ENCODE measurements at places on chromosomes 6 and 20.

DNA sequence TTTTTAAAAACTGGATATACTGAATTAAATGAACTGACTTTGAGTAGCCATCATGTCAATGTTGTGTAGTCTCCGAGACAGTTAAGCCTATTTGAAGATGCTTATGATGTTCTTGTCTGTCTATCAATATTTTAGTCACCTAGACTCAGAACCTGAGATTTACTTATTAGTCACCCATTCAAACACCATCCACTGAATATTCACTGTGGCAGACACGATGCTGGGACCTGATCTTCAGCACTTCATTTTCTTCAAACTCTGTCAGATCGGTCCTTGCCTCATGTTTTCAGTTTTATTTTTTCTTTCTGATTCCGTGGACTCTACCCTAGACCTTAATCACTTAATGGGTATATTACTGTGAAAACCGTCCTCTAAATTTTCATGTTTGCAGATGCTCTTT is 123.7 kb upstream of the MCHR2 start:
- DNase-seq, result no peak

DNA sequence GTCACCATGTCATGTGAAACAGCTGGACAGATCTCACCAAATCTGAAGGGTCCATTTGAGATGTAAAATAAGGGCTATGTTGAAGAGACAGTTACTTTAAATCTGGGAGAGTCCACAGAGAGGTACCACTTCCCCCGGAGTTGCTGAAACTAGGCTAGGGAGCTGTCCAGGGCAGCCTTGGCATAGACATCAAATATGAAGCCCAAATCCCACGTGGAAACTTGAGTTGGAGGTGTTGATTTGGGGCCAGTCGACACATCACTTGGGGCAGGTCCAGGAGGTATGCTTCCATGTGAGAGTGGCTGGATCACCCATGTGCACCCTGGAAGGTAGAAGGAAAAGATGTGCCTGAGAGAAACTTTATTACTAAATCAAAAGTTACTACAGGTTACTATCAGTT is 12.0 kb upstream of the SERPINB9 start:
- DNase-seq, result no peak

DNA sequence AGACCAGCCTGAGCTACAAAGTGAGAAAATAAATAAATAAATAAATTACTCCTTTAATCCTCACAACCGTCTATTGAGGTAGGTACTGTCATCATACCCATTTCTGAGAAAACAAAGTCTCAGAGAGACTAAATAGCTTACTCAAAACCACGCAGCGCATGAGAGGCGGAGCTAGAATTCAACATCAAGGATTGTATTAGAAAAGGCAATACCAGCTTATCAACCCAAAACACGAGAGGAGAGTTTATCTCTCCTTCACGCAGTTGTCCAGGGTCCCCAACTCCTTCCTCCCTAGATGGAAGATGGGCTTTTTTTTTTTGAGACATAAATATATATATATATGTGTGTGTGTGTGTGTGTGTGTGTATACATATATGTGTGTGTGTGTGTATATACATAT is 12.2 kb downstream of the HNF4A start:
- DNase-seq, result no peak

DNA sequence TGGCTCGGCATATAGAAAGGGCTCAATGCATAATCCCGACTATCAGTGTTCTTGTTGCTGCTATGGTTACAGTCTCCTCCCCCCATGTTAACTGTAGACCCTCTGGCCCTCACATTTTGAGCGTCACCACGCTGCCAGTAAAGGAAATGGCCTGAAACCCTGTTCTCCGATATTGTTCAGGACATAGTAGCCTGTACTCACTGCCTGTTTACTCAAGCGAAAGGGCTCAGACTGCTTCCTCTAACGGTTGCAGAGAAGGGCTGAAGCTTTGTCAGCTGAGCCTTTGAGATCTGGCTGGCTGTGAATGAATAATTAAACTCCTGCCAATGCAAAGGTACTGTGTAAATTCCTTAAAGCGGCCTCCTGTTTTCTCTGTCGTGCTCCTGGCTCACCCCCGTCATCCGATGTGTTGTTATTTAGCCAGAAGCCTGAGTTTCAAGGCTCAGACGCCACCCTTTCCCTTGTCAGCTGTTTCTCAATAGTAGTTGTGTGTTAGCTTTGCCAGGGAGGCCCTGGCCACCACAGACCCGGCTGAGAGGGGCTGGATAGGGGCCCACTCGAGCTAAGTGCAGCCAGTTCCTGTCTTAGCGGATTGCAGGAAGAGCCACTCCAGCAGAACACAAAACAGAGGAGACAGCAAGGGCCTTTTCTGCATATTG is 31.2 kb upstream of the RALGAPA2 start:
- peak; percentile 79 for DNase-seq

DNA sequence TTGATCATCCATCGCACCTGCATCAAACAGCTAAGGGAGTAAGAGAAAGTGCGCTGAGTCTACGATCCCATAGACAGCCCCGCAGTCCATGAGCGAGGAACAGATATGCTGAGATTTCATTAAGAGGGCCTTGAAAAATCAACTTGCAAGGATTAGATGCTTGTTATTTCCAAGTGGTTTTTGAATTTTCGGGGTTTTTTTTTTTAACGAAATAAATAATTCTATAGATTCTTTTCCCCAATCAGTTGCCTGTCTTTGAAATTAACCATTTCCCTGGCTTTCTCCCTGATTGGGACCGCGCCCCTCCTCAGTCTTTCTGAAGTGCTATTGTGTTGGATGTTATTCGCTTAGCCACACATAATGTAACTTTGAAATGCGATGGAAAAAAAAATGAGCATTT is 48.6 kb downstream of the GNAS-AS1 start:
- no peak for DNase-seq

GRCh38 chr6:160396292-160396691 is 48.1 kb downstream of the SLC22A3 start:
- no peak for DNase-seq

DNA sequence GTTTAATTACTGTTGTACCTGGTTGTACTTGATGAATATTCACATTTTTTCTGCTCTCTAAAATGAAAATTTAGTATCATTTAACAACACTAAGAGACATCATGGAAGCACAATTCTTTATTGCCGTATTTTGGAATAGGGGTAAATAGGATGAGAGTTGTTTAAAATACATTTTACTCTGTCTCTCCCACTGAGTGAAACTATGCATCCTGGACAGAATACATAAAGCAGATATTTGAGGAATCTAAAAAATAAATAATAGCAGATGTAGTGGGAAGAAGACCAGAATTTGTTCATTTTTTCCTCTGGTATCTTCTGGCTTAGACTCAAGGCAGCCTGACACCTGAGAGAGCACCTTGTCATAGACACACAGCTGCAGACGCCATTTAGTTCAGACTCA is 119.1 kb upstream of the AHI1 start:
- no peak for DNase-seq

GRCh38 chr6:119161438-119161837 is 83.0 kb upstream of the FAM184A start:
- no peak for DNase-seq

DNA sequence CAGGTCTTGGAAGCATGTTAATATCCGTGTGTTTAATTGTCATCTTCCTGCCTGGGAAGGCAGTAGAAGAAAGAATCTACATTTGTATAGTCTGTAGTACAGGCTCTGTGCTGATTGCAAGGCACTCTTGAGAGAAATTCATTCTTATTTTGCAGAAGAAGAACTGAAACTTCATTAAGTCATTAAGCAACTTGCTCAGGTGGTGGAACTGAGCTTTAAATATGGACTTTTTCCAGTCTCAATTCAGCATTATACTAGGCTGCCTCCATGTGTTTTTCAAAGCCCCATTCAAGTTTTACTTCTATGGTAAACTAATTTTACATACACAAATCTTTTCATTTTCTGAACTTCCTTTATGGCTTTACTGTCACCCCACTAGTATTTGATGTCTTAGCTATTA is 18.7 kb downstream of the ZNF451 start:
- no peak for DNase-seq

DNA sequence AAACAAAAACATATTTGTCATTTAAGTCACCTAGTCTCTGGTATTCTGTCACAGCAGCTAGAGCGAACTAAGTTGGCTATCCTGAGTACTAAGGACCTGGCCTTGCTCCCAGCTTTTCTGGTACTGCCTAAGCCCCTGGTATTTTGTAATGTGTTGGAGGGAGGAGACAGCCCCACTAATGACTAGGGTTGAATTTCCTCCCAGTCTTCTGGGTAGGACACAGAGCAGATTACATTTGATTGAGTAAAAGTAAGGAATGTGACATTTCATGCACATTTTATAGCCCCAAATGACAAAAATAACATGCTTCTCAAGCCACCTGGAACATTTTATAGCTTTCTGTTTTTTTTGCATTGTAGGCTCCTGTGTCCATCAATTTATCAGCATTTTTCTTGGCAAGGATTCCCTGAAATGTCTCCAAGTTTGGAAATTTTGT is 47.9 kb upstream of the DDR1 start:
- no peak for DNase-seq

DNA sequence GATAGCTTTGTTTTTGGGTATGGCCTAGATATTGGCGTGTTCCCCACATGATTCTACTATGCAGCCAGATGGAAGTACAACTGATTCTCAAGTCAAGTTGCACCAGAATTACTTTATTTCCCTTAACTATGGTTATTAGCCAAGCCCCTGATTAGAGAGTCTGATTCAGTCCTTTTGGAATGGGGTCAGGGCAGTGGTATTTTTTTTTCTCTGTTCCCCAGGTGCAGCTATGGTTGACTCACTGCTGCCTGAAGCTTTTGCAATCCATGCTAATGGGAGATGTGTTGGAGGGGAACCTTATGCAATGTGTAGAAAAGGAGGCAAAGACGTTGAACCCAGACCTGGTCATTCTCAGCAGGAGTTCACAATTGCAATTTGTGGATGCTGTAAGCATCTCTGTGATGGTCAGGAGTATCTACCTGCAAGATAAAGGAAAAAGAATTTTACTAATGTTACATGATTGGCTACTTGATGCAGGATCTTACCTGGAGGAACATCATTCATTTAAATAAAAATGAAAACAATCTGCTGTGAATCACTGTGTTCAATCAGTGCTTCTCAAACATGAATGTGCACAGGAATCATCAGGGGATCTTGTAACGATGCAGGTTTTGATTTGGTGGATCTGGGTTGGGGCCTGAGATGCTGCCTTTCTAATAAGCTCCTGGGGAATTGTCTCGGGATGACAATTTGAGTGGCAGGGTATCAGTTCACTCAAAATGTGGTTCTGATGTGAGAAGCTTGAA is 49.4 kb downstream of the PFDN4 start:
- DNase-seq, result no peak

GRCh38 chr6:2412731-2413130 is 167.3 kb upstream of the GMDS start:
- DNase-seq, result no peak

GRCh38 chr6:26016245-26016962 is 53.8 kb downstream of the TRIM38 start:
- DNase-seq, result no peak

GRCh38 chr6:122806291-122806690 is 17.2 kb downstream of the SMPDL3A start:
- DNase-seq, result no peak

DNA sequence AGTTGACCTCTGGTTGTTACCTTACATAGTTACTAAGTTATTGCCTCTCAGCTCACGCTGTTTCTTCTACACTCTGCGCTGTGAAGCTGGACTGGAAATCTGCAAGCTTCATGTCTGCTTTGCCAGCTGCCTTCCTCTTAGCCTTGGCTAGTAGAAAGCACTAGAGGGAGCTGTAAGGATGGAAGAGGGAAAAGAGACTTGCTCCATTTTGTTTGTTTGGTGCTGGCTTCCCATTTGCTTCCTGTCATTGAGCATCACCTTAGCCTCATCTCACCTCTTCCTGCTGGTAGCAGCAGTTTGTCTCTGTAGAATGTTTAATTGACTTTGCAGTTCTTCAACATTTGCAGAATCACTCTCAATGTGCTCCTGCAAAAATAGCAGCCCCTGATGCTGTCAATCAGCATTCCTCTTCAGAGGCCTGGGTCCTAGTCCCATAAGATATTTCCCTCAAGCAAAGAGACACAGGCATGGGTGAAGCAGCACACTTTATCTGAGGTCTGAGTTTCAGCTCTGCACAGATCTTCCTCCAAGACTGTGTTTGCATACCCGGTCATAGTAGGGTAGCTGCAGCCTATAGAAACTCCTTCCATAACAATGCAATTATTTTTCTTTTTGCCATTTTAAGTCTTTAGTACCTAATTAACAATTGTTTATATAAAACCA is 302.2 kb upstream of the EPHA7 start:
- no peak for DNase-seq

- no peak for DNase-seq
Observed at GRCh38 chr20:9928281-9928737, 89.4 kb upstream of the PAK5 start.

GRCh38 chr6:135319819-135320218 is 138.7 kb downstream of the MYB start:
- DNase-seq, result no peak

GRCh38 chr6:35476004-35476403 is 7.8 kb downstream of the RPL10A start:
- no peak for DNase-seq

DNA sequence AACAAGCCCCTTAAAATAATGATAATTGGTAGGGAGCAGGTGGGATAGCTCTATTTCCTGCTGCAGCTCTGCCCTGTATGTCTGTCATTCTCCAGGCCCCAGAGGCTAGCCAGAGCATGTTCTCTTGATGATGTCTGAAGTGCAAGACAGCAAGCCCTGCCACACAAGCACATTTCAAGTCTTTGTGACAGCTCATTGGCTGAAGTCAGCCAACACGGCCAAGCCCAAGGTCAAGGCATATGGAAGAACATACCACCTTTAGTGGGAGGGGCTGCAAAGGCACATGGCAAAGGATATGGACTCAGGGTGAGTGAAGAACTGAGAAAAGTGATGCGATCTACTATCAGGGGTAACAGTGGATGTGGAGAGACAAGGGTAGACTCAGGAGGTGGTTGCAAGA is 116.1 kb downstream of the PRND start:
- no peak for DNase-seq

GRCh38 chr20:3784863-3785239 is 1.7 kb downstream of the CENPB start:
- no peak for DNase-seq

GRCh38 chr6:149499066-149499465 is 14.3 kb upstream of the ZC3H12D start:
- no peak for DNase-seq
